ENCODE measurements at places on chromosomes 1 and 21.

DNA sequence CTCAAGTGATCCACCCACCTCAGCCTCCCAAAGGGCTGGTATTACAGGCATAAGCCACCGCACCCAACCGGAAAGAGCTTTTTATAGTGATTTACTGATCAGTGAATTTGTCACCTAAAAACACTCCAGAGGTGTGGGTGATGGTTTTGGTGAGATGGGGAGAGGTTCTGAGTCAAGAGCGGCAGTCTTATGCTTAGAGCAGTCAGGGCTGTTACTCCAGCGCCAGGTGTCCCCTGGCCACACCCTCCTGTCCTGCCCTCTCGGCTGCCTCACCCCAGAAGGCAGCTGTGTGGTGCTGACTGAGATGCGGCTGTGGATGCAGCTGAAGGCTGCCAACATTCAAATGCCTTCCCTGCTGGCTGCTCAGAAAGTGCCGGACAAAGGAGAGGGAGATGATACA lies 94.5 kb upstream of the LPGAT1 start:
- no peak for DNase-seq

DNA sequence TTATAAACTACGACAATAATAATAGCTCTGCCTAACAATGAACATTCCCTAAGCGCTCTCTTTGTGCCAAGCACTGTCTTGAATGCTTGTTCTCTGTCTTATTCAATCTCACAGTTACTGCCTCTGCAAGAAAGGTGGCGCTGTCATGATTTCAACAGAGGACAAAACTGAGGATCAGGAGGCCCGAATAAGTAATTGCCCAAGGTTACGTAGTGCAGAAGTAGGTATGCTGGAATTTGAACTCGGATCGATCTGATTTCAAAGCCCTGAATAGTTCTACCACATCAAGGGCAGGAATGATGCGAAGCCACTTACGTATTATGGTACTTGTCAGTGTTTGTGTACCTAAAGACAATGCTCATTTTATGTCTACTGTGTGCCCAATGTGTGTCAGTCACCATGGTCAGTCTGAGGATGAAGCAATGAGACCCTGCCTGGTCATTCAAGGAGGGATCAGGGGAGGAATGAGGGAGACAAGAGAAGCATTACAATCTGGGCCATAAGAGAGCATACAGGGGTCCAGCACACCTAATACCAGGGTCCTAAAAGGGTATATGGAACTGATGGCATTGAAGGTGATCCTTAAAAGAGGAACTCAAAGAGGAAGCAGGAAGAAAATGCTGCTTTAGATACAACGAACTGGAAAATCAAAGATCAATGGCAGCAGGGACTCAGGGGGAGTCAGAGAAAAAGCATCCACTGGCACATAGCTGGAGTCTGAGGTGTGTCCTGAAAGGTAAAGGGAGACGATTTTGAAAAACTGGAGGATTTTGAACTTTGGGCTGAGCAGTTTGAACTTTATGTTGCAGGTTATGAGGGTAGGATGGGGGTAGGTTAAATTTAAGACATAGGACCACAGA lies 389.2 kb downstream of the PLPP3 start:
- no peak for DNase-seq

DNA sequence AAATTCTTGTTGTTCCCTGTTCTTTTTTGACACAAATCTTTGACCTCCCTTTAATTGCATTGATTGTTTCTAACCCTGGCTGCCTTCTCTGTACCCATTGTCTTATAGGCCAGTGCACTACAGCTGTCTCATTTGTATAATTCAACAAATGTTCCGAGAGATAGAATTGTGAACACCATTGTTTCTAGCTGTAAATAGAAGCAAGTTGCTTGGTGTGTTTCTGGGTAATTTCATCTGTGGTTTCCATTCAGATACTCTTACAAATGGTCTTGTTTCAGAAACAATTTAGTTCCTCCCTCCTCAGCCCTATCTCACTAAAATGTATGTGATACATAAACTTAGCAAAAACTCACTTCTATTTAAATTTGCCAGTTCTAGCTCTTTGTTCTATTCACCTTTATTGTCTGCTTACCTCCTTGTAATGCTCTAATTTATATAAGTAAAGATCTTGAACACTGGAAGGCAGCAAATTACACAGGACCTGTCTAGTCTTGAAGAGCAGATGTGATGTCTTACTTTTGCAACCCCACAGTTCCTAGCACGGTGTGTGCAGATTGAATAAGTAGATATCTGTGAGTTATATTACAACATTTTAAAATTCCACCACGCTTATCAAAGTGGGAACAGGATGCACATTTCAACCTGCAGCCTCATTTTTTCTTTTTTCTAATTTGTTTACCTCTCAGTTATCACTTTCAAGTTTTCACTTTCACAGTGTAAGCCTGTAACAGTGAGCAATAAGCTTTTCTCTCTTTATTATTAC lies 515.6 kb upstream of the ZP4 start:
- no peak for DNase-seq

GRCh38 chr21:41578716-41579115 lies 70.8 kb upstream of the TMPRSS2 start:
- no peak for DNase-seq

- no peak for DNase-seq
Observed at GRCh38 chr1:5822726-5823125, 169.5 kb downstream of the NPHP4 start.

- DNase-seq: no peak
Observed at GRCh38 chr1:5888606-5889211, 103.5 kb downstream of the NPHP4 start.

GRCh38 chr1:182120411-182121258 lies 59.1 kb upstream of the ZNF648 start:
- no peak for DNase-seq

DNA sequence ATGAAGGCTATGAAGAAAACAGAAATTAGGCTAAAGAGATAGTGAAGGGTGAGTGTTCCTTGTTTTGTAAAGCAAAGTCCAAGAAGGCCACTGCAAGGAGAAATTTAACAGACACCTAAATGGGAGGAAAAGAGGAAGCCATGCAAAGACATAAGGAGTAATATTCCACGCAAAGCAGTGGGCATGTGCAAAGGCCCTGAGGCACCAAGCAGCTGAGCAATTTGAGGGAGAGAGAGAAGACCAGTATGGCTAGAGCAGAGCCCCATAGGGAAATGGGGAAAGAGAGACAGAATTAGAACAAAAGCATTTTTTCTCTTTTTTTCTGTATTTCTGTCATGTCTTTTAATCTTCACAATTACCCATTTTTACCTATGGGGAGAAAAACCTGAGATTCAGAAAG lies 154.1 kb downstream of the TPR start:
- DNase-seq: no peak

GRCh38 chr1:229803626-229804217 lies 177.7 kb downstream of the URB2 start:
- no peak for DNase-seq

All from CMK (cell line).